ENCODE measurements at places on chromosomes 2 and 18. TPM values are rescaled to one million over a fixed set of nuclear protein-coding genes. Genes with fewer than 3 reads are reported as not detected.

The ODC1 gene
- 40.5 TPM for total RNA-seq

The ADCYAP1 gene
- not detected for total RNA-seq

The CCDC68 gene
- total RNA-seq = 2.9 TPM

The DUSP2 gene
- total RNA-seq = 5.2 TPM

The CD8A gene
- total RNA-seq = 0.28 TPM

The EMILIN1 gene
- 1.6 TPM for total RNA-seq

The PTH2R gene
- not detected for total RNA-seq

The CFC1 gene
- total RNA-seq = not detected

The NTSR2 gene
- not detected for total RNA-seq

The HS6ST1 gene
- total RNA-seq = 26.2 TPM

The MGAT4A gene
- total RNA-seq = 12.2 TPM

The RELCH gene
- 20.1 TPM for total RNA-seq

The IL18R1 gene
- total RNA-seq = 3.4 TPM

The CFAP53 gene
- total RNA-seq = 1.9 TPM

The ACMSD gene
- not detected for total RNA-seq
